ENCODE measurements at places on chromosomes 6 and 20.

DNA sequence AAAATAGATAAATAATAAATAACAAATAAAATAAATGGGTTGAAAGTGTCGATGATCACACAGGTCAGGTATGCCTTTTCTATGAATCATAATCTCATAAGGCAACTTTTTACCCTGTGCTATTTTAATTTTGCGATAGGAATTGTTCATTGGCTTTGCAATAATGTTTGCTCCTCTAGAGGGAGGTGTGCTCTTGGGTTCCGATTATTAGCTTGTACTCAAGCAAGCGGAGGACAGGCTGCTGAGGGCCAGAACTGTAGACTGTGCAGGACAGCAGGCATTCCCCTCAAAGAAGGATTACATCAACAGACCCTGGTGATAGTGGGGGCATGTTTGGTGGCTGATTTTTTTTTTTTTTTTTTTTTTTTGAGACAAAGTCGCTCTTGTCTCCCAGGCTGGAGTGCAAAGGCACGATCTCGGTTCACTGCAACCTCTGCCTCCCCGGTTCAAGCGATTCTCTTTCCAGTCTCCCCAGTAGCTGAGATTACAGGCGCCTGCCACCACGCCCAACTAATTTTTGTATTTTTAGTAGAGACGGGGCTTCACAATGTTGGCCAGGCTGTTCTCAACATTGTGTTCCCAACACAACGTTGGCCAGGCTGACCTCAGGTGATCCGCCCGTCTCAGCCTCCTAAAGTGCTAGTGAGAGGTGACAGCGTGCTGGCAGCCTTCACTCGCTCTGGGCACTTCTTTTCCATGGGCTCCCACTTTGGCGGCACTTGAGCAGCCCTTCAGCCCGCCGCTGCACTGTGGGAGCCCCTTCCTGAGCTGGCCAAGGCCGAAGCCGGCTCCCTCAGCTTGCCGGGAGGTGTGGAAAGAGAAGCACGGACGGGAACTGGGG lies 35.6 kb downstream of the RIOK1 start:
- DNase-seq, result no peak

DNA sequence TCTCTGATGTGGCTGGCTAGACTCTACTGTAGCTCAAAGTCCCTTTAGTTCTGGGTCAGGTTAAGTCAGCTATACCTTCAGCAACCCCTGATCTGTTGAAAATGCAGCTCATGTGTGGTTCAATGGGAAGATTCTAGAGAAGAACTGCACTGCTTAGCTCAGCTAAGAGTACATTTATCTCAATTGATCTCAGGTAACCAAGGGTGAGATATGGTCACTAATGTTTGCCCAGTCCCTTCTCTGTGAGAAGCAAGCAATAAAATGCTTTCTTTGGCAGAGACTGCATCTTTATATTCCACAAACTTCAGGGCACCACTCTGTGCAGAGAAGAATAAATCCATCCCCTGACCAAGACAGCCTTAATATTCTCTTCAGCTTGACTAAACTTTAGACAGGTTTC lies 240.6 kb upstream of the RAB32 start:
- DNase-seq, result no peak

- DNase-seq, result no peak
Measured at GRCh38 chr6:15734118-15734897, 71.5 kb upstream of the DTNBP1 start.

- DNase-seq, result no peak
Measured at GRCh38 chr6:34817446-34817845, 25.6 kb downstream of the BLTP3A start.

DNA sequence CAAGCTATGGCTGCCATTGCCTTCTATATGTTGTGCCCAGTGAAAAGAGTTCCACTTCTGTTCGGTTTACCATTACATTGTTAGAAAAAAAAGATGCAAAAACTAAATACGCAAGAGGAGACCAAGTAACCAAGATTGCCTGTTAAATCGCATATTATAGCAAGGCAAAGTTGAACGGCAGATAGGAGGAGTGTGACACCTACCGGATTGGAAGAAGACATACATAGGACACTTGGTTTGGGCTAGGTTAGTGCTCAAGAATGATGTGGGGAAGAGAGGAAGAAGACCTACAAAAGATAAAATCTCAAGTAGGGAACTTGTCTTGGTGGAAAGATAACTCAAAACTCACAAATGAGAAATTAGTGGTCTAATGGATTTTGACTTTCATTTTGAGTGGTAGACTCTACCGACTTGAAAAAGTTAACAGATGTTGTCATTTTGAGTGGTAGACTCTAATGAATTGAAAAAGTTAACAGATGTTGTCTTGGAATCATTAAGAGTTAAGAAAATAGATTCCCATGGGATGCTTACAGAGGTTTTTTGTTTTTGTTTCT lies 95.5 kb downstream of the F13A1 start:
- DNase-seq, result no peak

DNA sequence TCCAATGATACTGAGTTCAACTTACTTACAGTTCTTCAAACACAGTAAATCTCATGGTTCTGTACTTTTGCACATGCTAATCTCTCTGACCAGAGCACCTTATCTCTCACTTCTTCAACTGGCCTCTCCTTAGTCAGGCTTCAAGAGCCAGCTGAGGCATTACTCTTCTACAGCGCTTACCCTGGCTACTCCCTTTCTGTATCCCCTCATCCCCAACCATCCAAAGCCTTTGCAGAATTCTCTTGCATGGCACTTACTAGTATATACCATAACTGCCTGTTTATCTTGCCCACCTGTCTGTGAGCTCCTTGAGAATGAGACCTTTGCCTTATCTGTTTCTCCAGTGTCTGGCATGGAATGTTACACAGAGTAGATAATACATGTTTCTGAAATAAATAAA lies 49.2 kb downstream of the SESN1 start:
- no peak for DNase-seq

DNA sequence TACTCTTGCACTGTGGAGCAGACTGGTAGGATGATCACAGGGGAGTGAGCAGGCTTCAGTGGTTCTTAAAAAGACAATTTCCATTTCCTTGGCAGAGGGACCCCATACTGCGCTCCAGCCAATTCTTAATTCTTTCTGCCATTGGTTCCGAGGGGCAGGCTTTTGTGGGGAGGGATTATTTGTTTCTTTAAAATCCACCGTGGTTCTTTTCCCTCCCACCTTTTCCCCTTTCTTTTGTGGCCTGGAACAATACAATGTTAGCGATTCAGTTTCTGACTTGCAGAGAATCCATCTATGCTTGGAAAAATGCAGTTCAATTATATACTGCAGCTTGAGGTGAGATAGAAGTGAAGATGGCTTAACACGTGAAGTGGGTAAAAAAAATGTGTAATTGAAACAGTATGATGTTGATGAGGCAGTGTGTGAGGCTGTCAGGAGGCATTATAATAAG lies 379.0 kb upstream of the FLRT3 start:
- DNase-seq, result no peak

GRCh38 chr6:4291453-4292403 lies 156.4 kb upstream of the ECI2 start:
- DNase-seq, result no peak

DNA sequence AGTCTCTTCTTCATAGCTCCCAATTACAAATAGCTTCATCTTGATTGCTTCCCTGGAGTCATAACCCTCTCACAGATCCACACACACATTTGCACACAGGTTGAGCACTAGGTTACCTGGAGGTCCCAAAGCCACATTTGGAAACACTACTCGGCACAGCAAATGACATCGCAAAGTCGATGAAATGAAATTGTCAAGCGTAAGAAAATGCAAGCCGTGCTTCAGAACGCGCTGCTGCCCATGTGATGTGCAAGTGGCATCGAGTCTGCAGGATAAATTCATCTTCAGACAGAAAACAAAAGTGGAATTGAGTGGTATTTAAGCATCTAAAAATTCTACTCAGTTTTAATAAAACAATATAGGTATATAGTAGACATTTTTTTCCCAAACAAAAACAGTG lies 298.0 kb downstream of the TFAP2C start:
- DNase-seq, result no peak

DNA sequence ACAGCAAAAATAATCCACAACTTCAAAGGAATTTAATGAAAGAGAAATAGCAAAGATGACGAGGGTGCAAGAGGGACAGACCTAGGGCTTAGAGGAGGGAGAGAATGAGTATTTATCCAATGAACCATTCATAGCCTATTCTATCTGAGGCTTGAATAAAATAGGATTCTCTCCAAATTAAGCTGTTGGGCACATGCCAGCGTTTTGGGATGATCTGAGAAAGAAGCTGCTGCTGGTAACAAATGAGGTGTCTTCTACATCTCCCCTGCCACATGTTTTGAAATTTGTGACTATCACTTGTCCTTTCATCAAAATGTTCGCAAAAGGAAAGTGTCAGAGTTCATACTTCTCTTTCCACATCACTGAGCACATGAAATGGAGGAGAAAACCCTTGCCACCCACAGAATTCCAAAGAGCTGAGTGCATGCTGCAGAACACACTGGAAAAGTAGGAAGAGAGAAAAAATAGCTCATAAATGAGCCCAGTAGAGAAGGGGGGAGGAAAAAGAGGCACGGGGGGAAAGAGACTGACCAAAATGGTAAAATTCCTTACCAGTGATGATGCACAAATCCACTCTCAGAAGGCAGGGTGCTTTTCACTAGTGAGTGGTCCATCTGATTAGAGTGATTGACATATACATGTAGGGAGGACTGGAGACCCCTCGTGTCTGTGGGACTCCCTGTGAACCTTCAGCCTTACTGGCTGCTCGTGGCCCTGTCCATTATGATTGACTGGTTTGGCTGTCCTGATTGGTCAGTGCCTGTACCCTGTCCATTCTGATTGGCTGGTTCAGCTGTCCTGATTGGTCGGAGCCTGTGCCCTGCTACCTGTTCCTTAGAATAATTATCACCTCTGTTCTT lies 180.5 kb downstream of the OGFRL1 start:
- DNase-seq, result no peak

DNA sequence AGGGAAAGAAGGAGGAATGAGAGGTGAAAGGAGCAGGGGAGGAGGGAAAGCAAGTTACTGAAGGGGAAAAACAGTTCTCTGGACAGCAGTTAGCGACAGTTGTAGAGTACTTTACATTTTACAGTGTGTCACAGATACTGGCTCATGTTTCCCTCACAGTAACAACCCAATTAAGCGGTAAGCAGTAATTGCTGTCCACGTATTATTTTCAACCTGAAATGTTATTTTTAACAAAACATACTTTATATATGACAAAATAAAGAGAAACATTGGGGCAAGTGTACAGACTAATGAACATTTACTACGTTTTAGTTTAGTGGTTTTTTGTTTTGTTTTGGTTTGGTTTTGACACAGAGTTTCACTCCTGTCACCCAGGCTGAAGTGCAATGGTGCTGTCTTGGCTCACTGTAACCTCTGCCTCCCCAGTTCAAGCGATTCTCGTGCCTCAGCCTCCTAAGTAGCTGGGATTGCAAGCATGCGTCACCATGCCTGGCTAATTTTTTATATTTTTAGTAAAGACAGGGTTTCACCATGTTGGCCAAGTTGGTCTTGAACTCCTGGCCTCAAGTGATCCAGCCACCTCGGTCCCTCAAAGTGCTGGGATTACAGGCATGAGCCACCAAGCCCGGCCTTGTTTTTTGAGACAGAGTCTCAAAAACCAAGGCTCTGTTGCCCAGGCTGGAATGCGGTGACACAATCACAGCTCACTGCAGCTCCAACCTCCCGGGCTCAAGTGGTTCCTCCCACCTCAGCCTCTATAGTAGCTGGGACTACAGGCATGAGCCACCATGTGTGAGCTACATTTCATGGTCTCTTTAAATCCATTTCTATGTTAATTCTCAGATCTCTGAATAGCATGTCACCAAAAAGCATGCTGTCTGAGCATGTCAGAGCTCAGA lies 22.6 kb upstream of the BTN3A2 start:
- no peak for DNase-seq

DNA sequence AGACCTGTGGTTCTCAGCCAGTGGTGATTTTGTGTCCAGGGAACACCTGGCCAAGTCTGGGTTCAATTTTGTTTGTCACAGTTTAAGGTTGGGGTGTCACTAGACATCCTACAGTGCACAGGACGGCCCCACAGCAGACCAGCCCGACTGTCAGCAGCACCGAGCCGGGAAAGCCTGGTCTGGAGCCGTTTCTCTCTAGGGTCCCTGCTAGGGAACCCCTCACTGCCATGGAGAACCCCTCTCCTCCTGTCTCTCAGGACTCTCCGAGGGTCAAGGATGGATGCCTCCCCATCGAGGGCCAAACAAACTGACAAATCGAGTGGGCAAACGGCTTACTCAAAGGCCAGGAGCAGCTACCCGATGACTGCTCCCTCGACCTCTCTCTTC lies 15.8 kb upstream of the STX16 start:
- DNase-seq, result no peak

GRCh38 chr20:19462491-19462890 lies 250.0 kb downstream of the SLC24A3 start:
- no peak for DNase-seq

DNA sequence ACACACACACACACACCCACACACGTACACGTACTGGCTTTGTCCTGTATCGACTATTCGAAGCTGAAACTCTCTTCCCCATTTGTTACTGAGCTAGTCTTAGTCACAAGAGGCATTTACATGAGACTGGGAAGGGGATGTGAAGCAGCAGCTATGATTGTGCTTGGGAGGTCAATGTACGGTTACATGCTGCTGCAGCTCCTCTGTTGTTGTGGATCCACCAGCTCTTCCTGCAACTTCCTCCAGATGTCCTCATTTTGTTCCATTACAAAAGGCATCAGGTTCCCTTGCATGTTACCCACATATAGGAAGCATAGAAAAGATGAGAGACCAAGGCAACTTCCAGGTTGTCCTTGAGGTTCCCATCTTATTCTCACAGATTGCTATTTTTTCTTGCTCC lies 612.4 kb upstream of the IMPG1 start:
- DNase-seq, result no peak

DNA sequence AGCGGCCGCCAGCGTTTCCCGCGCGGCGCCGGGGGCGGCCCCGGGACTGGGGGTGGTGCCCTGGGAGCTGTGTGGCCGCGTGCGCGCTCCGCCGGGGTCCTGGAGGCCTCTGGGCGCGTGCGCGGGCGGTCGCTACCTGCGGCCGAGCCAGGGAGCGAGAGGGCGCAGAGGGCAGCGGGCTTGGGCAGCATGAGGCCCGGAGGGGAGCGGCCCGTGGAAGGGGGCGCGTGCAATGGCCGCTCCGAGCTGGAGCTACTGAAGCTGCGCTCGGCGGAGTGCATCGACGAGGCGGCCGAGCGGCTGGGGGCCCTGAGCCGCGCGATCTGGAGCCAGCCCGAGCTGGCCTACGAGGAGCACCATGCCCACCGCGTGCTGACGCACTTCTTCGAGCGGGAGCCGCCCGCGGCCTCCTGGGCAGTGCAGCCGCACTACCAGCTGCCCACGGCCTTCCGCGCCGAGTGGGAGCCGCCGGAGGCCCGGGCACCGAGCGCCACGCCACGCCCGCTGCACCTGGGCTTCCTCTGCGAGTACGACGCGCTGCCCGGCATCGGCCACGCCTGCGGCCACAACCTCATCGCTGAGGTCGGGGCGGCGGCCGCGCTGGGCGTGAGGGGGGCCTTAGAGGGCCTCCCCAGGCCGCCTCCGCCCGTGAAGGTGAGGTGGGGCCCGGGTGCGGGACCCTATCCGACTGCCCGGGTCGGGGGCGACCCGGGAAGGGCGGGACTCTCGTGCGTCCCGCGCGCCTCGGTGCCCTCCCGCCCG lies at the start of gene PM20D2:
TSS of gene PM20D2 (plus strand) at position 100 of the 762 bp plus-strand sequence. CDS start at position 190, 90 bp downstream.
- DNase-seq, result no peak

DNA sequence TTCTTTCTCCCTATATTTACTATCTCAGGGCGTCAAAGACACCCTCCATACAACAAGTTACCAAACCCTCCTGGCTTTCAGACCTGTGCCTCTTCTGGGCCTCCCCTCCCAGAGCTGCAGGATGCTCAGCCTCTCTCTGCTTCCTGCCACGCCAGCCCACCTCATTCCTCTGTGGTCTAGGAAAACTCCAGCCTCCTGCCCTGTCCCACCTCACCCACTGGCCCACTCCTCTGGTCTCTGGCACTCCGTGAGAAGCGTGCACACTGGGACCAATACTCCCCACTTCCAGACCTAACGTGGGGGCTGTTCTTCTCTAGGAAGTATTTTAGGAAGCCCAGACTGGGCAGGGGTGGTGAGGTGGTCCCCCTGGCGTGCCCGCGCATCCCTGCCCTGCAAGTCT lies 9.7 kb downstream of the AGPAT4 start:
- no peak for DNase-seq

All from suprapubic skin (tissue), 4 donors.